ENCODE measurements at places on chromosomes 11 and 22.

DNA sequence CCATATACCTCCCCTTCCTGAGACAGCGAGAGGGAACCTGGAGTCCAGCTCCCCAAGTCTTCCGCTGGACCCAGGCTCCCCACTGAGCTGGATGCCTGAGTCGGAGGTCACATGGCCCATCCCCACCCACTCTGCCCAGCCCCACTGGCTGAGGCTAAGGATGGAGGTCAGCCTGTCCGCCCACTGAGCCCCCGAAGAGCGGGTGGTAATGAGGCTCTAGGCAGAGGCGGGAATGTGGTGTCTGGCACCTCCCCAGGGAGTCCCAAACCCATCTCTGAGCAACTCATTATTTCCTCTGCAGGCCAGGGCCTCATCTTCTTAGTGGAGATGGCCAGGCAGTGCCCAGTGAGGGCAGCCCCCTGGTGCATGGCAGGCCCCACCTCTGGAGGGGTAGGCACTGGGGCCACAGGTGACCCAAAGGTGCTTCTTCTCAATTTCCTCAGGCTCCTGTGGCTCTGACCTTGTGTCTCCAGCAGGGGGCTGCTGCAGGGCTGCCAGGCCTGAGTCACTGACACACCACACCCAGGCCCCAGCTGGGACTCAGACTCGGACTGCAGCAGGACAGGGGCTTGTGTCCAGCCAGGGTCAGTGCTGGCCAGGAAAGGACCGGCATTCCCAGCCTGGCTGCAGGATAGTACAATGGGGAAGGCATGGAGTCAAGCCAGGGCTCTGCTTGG is 10.2 kb upstream of the PDE2A start:
- DNase-seq = no peak

GRCh38 chr22:17232406-17232805 is 13.2 kb upstream of the ADA2 start:
- peak; percentile 32 for DNase-seq

DNA sequence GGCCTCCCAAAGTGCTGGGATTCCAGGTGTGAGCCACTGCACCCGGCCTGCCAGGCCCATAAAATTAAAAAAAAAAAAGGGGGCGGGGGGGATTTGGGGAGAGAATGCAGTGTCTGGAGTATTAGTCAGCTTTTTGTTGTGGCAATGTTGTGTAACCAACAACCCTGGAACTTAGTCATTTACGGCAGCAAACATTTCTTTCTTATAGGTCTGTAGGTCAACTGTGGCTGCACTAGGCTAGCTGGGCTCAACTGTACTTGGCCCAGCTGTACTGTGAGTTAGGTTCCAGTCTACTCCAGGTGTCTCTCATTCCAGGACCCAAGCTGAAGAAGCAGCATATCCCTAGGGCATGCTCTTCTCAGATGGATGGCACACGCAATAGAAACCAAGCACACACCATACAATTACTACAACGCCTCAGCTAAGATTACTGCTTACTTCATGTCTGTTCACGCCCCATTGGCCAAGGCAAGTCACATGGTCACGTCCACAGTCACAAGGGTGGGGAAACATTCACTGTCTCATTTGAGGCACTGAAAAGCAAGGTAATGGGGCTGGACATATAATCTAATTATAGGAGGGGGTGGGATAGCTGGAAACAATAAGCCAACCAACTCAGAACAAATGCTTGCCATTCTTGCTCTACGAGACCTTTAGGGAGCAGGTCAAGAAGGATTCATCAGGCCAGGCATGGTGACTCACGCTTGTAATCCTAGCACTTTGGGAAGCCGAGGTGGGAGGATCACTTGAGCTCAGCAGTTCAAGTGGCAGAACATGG is 10.4 kb upstream of the SPINDOC start:
- DNase-seq = no peak

GRCh38 chr11:2571598-2572281 is 126.9 kb downstream of the KCNQ1 start:
- DNase-seq = no peak

DNA sequence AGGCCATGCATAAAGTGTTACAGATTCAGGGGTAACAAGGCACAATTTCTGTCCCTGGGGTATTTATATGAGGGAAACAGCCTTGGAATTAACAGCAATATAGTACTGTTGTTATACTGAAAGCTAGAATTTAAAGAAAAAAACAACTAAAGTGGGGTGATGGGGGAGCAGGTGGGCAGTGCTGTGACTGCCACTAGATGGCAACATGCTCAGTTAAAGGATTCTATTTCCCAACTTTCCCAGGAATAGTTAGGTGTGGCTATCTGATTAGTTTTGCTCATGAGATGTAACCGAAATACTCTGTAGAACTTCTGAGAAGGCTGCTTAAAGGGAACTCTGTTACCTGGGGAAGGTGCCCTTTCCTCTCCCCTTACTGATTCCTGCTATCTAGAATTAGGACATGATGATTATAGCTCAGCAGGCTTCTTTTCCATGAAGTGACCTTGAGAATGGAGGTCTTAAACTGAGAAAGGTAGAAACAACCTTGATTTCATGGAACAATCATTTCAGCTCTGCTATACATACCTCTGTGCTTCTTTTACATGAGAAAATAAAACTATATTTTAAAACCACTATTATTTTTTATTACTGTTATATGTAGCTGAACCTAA is 102.6 kb downstream of the RELT start:
- DNase-seq = no peak

DNA sequence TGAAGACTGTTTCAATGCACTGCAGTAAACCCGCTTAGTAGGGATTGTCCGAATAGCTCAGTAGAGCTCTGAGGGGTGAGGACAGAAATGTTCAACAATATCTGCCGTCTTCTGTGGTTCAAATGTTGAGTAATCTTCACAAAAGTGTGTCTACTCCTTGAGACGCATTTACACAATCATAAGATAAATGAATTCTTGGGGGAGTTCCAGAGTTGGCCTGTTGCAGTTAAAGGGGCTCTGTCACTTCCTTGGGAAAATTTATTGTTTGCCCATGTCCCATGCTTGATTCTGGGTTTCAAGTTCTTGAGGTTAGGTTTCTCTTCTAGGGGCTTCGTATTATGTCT is 614 bp downstream of the ANO3 start:
- DNase-seq = no peak

DNA sequence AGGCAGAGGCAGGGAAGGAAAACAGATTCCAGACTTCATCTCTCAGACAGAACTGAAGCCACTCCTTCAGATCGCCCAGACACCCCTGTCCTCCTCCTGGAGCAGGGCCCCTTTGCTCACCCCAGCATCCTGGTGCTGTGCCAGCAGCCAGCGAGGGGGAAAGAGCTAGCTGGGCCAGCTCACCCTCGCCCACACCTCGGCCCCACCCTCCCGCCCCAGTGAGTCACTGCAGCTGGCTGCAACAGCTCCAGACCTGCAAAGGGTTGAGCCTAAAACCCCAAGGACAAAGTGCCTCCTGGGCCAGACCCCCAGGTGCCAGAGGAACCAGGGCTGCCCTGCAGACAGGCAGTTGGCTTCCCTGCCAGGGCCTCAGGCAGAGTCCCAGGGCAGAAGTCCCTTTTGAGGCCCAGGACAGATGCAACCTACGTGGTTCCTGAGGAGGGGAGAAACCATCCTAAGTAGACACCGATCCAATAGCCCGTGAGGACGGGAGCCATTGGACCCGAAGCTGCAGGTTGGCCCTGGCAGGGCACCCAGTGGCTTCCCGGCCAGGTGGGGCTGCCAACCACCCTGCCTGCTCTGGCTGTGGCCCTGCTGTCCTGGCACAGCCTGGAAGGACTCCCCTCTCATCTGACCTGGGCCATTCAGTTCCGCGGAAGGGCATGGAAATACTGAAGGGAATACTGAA is 7.2 kb downstream of the AHNAK start:
- DNase-seq = no peak

DNA sequence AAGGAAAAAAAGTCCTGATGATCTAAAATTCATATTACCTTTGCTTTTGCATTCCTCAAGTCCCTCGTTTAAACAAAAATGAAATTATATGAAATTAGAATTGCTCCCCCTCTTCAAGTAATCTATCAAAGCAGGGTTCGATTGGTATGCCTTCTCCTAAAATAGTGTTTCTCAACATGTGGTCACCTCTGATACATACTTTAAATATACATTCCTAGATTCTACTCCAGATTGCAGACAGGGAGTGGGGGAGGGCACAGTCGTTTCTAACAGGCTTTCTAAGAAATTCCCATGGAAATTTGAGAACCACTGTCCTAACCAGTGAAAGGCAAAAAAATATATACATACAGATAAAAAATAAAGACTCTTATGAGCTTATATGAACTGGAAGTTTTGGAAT is 22.6 kb upstream of the IRAG1 start:
- DNase-seq = no peak

- DNase-seq = no peak
Measured at GRCh38 chr11:114226356-114226755, 69.8 kb upstream of the NNMT start.

- DNase-seq = no peak
Measured at GRCh38 chr22:42872821-42873220, 15.7 kb upstream of the ARFGAP3 start.

DNA sequence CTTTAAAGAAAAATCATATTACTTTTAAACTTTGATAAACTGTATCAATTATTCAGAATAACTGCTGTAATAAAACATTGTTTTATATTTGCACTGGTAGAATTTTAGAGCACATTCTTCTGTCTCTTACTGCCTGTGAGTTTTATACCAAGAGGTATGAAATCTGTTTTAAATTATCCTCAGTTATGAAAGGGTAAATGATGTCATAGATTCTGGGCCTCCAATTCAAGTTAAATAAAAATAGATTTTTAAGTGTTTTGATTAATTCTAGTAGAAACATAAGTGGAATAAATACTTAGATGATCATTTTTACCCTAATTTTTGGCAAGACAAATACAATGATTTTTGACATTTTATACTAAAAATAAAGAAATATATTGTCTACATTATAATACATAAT is 93.0 kb downstream of the GUCY1A2 start:
- no peak for DNase-seq

- DNase-seq = no peak
Measured at GRCh38 chr11:126059238-126059781, 3.4 kb downstream of the CDON start.

- DNase-seq = no peak
Measured at GRCh38 chr11:66568124-66568916, at the start of gene CTSF. CTSF (minus strand) TSS chr11:66568606; CDS start chr11:66568486, 120 bp downstream.

DNA sequence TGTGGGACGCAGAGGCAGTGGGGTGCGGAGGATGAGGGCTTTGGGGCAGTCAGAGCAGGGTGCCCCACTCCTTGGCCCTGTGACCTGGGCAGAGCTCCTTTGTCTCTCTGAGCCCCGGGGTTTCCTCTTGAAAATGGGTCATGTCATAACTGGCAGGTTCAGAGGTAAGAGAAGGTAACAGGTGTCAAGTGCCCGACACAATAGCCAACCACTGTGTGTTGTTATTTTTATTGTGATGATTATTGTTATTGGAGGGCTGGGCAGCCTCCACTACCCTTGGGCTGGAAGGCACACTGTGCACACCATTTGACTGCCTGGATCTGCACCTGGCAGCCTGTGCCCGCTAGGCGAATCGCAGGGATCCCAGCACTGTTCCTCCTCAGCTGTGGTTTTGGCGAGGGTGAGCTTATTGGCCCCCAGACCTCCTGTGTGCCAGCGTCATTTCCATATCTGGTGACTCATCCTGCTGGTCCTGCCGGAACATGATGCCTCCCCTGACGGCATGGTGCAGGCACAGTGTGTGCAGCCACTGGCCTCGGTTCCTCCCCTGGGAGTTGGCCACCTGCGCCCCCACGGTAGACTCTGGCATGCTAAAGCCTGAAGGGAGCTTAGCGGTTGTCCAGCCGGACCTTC is 15.4 kb upstream of the SOX10 start:
- no peak for DNase-seq

DNA sequence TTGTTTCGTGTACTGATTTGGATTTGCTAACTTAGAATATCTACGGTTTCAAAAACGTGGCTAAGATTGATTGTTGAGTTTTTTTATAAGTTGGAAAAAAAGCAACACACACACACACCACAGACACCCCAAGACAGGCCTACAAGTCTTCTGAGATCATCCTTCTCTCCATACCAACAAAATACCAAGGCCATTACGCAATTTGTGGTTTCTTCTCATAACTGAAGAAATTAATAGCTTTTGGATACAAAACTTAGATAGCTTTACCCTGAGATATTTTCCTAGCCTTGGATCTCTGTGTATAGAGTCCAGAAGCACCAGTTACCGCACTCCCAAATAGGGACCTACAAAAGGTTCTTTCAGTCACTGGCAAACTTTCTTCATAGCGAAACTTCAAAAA is 113.6 kb downstream of the SIK3 start:
- DNase-seq = no peak

GRCh38 chr11:83408946-83409345 is 122.8 kb upstream of the CCDC90B start:
- DNase-seq = no peak

DNA sequence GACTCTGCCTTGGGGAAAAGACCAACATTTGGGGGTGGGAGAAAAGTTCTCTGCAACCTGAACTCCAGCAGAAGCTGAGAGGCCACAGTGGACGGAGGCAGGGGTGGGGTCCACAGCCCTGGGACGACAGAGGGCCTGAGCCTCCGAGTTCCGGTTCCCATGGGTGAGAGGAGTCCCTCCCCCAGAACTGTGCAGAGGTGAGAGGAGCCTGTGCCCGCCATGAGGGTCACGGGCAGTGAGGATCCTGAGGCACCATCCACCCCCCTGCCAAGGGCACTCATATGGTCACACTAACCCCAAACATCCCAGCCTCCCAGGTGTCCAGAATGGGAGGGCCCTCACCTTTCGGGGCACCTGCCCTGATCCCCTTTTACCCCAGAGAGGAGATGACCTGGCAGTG is 30.5 kb downstream of the KIAA0930 start:
- DNase-seq = no peak

DNA sequence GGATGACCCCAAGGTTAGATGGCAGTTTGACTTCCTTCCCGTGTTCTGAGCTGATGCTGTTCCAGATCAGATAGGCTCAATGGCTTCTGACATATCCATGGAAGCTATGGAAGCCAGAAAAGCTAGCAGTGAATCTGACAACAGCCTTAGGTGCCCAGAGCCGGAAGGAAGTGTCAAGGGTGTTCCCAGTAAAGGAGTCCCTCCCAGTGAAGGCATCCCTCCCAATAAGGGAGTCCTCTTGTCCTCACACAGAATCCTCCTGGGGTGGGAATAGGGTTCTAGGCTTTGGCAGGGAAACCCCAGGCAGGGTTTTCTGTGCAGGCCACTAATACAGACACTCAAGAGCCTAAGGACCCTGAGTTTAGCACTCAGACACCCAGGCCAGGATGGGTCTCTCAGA is 47.0 kb upstream of the ISX start:
- DNase-seq = no peak

DNA sequence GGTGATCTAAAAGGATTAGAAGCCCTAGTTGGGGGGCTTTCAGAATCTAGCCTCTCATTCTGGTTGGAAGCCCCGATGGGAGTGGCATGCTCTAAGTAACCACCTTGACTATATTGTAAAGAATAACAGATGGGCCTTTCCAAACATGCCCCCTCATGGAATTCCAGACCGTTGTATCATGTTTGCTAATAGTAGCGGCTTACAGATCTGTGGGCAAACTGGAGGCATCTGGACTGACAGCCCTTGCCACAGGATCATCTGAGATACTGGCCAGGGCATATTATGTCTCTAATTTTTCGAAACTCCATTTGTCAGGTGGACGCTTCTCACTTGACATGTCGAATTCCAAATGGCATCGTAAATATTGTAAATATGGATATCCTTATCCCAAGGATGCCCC is 10.5 kb downstream of the APIP start:
- no peak for DNase-seq

Measured in cerebellar nuclear complex (tissue), 1 donor.